ENCODE measurements at places on chromosomes 13 and 19.

GRCh38 chr19:55491546-55492360 is 3.5 kb downstream of the SSC5D start:
- no peak for DNase-seq

DNA sequence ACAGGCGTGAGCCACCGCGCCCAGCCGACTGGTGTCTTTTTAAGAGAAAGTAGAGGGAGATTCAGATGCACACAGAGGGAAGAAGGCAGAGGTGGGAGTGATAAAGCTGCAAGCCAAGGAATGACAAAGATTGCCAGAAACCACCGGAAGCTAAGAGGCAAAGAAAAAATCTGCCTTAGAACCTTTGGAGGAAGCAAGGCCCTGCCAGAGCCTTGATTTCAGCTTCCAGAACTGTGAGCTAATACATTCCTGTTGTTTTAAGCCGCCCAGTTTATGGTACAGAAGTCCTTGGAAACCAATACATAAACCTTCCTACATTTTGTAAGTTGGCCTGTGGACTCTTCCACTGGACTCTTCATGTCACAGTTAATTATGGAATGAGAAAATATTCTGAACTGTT is 71.7 kb upstream of the SOX21 start:
- DNase-seq = no peak

DNA sequence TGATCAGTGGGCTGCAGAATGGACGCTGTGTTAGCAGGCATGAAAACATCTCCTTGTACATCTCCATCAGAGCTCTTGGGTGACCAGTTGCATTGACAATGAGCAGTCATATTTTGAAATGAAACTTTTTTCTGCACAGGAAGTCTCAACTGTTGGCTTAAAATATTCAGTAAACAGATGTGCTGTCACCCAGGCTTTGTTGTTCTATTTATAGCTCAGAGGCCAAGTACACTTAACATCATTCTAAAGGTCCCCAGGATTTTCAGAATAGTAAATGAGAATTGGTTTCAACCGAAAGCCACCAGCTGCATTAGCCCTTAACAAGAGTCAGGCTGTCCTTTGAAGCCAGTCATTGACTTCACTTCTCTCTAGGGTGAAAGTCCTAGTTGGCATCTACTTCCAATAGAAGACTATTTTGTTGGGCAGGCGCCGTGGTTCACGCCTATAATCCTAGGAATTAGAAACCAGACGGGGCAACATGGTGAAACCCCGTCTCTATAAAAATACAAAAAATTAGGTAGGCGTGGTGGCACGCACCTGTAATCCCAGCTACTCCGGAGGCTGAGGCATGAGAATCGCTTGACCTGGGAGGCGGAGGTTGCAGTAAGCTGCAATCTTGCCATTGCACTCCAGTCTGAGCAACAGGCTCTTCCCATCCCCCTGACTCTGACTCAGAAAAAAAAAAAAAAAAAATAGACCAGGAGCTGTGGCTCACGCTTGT is 7.9 kb upstream of the PDE4A start:
- DNase-seq = no peak

- DNase-seq = no peak
Measured at GRCh38 chr13:28820099-28821051, at the start of gene MTUS2. MTUS2 (plus strand) TSS chr13:28820339.

- no peak for DNase-seq
Measured at GRCh38 chr19:33293255-33294057, 8.9 kb downstream of the CEBPA start.

- no peak for DNase-seq
Measured at GRCh38 chr13:30763786-30764413, 28.6 kb downstream of the ALOX5AP start.

DNA sequence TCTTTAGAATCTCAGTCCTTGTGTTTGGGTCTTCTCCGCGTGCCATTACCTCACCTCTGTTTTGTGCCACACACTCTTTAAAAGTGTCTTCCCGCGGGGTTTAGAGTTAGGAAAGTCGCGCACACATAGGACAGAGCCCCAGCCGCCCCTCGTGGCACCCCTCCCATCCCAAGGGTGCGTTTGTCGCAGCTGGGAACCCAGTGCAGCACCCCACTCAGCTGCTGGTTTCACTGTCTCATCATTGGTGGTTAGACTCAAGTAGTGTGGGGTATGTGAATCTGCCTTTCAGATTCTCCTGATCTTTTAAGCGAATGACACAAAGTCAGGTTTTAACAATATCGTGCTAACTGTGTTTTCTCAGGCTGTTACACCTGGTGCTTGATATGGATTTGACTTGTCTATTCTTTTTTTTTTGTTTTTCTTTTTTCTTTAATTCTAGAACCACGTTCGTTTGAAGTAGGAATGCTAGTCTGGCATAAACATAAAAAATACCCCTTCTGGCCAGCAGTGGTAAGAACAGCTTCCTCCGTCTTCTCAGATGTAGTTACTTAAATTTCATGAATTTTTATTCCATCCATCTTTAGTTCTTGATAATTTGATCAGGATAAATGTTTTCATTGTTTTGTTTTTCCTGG is 19.5 kb upstream of the NDUFS7 start:
- no peak for DNase-seq

DNA sequence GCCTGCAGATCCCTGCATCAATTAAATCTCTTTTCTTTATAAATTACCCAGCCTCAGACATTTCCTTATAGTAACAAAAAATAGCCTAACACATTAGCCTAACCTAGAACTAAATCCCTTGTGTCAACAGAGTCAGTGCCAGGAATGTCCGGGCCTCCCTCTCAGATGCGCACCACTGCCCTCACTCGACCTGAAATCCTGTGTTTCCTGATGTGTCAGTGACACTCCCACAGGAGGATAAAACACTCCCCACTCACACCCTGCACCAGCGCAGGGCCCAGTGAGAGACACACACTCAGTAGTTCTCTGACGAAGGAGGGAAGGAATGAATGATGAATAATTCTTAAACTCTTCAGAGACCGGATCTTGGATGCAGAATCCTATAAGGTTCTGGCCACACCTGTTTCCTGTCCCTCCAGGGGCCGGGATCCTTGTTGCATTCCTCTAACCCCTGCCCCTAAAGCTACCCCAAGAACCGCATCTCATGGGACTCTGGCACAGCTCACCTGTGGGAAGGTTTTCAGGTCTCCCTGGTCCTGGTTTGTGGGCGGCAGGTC is 3.1 kb downstream of the CEACAM3 start:
- no peak for DNase-seq

- no peak for DNase-seq
Measured at GRCh38 chr13:44413095-44413494, 39.5 kb downstream of the SERP2 start.

- DNase-seq = no peak
Measured at GRCh38 chr19:43675906-43676305, 5.9 kb upstream of the PLAUR start.

DNA sequence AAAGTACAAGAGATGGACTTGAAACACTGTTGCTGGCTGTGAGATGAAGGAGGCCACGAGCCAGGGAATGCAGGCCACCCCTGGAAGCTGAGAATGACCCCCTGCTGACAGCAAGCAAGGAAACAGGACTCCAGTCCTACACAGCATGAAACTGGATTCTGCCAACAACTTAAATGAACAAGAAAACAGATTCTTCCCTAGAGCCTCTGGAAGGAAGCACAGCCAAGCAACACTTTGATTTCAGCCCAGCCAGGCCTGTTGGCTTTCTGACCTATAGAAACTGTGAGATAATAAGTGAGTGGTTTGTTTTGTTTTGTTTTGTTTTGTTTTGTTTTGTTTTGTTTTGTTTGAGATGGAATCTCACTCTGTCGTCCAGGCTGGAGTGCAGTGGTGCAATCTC is 105.3 kb upstream of the CACNA1A start:
- DNase-seq = no peak

GRCh38 chr19:32902448-32902847 is 32.9 kb upstream of the SLC7A9 start:
- no peak for DNase-seq
